ENCODE measurements at places on chromosomes 1 and 21. TPM values are rescaled to one million over a fixed set of nuclear protein-coding genes. Genes with fewer than 3 reads are reported as not detected.

DNA sequence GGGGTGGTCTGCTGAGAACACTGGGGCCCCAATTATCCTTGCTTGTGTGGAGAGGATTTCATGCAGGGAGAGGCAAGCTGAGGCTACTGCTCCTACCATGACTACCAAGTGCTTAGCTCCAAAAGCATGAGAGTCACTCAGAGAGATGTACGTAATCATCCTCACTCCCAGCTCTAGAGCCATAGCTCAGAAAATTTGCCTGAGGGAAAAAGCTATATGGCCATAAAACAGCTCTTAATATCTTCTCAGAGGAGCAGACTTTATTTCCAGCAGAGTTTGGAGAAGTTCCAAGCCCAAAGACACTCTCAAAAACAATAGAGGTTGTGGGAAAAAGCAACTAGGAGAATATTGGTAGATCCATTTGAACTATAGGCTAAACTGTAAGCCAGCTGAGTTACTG is 106.4 kb upstream of the PBX1 start:
- DNase-seq, result no peak

- DNase-seq, result no peak
These were observed 16.8 kb downstream of the RAP1GAP start for GRCh38 chr1:21652101-21652936.

- no peak for DNase-seq
These were observed 285.6 kb downstream of the GRIK1 start for GRCh38 chr21:29654203-29654602.

GRCh38 chr1:22045604-22046228 is 6.8 kb upstream of the CDC42 start:
- no peak for DNase-seq

DNA sequence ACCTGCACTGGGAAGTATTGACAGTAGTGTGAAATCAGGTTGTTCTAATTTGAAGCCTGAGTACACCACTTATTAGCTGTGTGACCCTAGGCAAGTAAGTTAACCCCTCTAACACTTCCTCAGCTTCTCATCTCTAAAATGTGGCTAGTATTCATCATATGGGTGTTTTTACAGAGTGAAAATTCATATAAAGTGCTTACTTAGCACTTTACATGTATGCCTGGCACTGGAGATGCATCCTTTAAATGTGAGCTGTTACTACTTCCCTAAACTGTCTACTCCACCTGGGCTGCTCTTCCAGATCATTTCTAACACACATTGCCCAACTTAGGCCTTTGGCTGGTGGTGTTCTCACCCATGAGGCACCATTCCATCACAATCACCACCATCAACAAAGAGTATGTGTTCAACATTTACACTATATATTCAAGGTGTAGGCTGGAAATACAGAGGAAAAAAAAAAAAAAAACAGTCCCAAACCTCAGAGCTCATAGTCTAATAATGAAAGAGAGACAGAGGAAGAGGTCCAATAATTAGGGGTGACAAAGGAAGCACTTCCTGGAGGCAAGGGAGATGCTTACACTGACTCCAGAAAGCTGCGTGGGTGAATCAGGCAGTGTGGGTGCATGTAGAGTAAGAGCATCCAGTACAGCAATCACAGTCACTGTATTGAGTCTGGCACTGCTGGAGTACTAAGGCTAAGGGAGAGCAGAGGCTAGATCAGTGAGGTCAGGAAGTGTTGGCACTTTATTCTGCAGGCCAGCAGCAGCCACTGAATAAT is 3.6 kb downstream of the STX6 start:
- no peak for DNase-seq

DNA sequence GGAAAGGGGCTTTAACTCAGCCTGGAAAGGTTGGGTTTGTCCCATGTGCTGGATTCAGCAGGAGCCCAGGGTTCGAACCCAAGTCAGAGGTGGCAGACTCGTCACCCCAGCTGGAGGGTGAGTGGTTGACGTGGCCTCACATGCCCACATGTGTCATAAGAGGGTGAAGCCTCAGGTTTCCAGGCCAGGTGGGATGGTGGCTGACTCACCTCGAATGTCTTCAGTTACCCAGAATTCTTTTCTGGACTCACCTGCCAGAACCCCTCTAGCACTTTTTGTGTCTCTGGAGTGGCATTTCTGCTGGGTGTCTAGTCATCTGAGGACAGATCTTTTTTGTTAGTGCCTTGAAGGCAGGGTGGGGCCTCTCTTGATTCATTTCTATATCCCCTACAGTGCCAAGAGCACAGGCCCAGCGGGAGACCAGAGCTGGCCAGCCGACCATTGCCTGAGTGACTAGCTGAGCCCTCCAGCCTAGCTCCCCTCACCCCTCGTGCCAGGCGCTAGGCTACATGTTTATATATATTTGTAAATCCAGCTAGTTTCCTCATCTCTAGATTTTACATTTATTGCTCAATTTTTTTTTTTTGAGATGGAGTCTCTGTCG is 28.1 kb downstream of the IL6R start:
- DNase-seq, result no peak

- no peak for DNase-seq
These were observed 80.2 kb upstream of the CD1D start for GRCh38 chr1:158100498-158100897.

Gene SEC16B
- total RNA-seq, result 0.96 TPM

GRCh38 chr1:93253516-93253915 is 73.0 kb downstream of the CCDC18 start:
- no peak for DNase-seq

Gene WNT9A
- 10.1 TPM for total RNA-seq

Gene LCE2B
- not detected for total RNA-seq

Gene NTRK1
- total RNA-seq, result not detected

DNA sequence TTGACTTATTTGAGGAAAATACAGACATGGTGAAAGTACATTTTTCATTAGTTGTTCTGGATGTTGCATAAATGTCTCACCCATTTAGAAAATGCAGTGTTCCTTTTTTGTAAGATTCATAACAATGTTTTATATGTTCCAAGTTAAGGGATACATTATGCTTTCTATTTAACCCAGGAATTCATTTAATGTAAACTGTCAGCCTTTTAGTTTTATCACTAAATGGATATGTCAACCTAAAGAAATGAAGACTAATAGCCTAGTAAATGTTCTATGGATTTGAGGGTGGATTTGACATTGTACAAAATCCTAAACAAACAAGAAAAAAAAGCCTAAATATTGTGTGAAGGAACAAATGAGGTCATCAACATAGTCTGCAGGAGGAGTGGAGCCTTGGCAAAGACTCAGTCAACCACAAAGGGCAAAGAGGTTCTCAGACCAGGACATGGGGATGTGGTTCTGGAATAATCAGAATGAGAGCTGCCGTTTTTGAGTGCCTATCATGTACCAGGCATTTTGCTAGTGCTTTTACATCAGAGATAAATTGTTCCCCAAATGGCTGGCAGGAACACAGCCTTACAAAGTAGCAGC is 8.8 kb upstream of the INSL5 start:
- peak; percentile 10 for DNase-seq

- DNase-seq, result no peak
These were observed 241.7 kb downstream of the SETD4 start for GRCh38 chr21:35818597-35818996.

Gene LCK
- 10.3 TPM for total RNA-seq

- DNase-seq, result no peak
These were observed 10.6 kb downstream of the S100A6 start for GRCh38 chr1:153525088-153525728.

DNA sequence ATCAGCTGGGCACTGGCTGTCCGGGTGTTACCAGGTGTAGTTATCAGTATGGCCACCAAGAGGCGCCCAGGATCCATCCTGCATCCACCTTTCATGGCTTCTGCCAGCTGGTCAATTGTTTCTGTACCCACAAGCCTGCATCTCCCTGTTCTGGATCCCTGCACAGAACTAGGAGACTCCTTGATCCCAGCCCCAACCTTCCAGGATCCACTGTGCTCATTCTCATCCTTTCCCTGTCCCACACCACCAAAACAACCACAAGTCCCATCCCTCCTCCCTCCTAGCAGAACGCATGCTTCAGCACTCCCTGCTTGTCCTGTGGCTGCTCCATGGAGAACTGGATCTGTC is 27.2 kb upstream of the FOXE3 start:
- DNase-seq, result peak; percentile 14

- no peak for DNase-seq
These were observed 207.1 kb downstream of the AKT3 start for GRCh38 chr1:243642936-243643335.

GRCh38 chr21:33121715-33122475 is 52.0 kb downstream of the OLIG1 start:
- no peak for DNase-seq

DNA sequence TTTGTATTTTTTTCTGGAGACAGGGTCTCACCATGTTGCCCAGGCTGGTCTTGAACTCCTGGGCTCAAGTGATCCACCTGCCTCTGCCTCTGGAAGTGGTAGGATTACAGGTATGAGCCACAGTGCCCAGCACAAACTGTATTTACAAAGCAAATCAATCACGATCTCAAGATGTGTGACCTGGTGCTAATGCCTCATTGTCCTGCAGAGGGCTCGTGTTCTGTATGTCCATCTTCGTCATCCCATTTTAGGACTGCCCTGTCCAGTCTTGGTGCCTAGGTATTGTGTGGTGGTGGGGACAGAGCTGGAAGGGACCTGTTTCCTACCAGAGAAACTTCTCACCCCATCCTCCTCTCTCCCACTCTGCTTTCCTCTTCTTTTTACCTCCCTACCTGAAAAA is 20.2 kb downstream of the PROK1 start:
- DNase-seq, result no peak

DNA sequence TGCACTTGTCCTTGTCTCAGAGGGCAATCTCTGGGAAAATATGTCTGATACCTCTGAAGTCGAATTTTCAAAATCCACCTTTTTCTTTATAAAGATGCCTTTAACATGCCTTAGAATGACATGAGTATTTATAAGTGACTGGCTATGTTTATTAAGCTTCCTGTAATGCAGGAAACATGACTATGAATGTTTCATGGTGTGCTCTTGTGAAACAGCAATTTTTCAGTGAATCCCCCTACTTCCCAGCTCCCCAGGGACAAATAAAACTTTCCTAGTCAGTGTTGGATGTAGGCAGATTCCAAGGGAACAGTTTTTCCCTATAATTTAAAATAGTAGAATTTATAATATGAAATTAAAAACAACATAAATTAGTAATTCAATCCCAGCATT is 437.0 kb downstream of the LMO4 start:
- no peak for DNase-seq

- no peak for DNase-seq
These were observed 164.5 kb downstream of the TOMM20 start for GRCh38 chr1:234963904-234964702.

GRCh38 chr1:31763671-31764311 is 349 bp downstream of the ADGRB2 start:
- no peak for DNase-seq

Gene KIF14
- total RNA-seq, result 2.0 TPM

All from kidney epithelial cell (primary cell).